T-helper 1 cell (primary cell): ENCODE measurements at places on chromosomes 7 and 10.
A peak's percentile ranks its signal among the peaks of the same experiment; 100 is the strongest.

- DNase-seq = no peak
Observed at GRCh38 chr7:33582104-33582503, 323.2 kb upstream of the BMPER start.

GRCh38 chr7:20320322-20320721 lies 10.4 kb upstream of the ITGB8 start:
- no peak for DNase-seq

- DNase-seq = no peak
Observed at GRCh38 chr10:62327885-62328284, 46.3 kb upstream of the ZNF365 start.

- DNase-seq = peak; percentile 31
Observed at GRCh38 chr10:77832238-77832637, 94.3 kb downstream of the DLG5 start.

DNA sequence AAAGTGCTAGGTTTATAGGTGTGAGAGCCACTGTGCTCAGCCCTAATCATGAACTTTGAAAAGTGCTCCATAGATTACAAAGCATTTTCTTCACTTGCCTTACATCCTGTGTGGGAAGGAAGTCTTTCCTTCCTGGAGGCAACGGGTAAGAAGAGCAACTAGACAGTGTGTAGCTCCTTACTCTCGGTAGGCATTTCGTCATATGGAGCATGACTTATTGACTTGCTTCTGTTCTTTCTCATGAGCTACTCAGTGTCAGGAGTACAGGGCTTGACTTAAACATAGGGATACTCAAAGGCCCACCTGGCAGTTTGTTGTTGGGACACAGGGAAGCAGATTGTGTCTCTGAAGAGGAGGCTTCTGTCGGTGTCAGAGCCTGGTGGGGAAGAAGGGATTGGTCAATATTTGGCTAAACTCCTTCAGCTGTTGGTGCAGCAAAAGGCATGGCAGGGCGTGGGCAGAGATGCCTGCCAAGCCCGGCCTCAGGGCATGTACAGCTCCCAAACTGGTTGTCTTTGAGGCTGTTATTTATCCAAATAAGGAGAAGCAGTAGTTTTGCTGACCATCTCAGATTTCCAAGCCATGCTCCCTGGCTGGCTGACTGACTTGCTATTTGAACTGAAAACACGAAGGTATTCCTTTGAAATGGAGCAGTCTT lies 248.9 kb downstream of the KIAA1217 start:
- no peak for DNase-seq

DNA sequence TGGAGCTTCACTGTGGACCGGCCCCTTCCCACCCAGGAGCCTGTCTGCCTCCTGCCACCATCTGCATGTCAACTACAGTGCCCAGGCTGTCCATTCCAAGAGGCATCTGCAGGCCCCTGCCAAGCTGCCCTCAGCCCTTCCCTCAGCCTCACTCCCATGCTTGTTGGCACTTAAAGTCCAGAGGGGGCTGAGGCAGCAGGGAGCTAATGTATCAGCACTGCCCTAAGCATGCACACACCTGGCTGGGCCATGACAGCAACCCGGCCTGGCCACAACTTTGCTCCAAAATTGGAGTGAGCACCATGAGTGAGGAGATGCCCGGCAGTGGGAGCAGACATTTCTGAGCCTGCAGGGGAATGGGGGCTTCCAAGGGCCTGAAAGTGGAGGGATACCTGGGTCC lies 417.5 kb upstream of the GRM3 start:
- no peak for DNase-seq

- DNase-seq = no peak
Observed at GRCh38 chr10:14603534-14604102, 171.1 kb downstream of the FAM107B start.

DNA sequence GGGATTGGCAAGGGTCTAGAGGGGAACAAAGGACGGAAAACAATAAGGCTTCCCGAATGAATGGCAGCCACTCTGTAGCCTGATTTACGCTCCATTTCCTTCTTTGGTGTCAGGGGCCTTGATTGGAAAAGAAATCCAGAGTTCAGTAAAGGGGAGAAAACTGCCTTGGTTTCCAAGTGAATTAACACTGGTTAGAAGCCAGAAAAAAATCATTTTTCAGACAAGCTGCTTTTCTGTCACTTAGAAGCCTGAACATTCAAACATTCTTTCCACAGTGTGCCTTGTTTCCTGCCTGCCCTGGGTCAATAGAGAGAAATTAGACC lies 283 bp upstream of the TRDMT1 start:
- no peak for DNase-seq
